ENCODE measurements at places on chromosomes 1 and 21.

DNA sequence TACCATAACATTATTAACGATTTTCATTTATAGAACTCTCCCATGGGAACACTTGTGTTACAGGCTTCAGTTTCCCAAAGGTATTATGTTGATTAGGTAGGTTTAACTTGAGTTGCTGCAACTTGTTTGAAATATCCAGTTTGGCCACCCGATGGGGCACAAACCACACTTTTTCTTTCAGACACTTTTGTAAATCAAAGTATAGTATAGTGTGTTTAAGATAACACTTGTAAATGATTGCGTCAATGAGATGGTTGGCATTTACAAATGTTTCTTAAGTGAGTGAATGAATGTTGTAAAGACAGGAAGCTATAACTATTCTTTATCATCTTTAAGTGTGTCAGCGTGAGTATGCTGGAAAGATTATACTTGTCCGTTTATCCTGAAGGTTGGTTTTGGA is 4.3 kb downstream of the XPR1 start:
- DNase-seq = no peak

- no peak for DNase-seq
Measured at GRCh38 chr1:208136459-208137182, 107.6 kb downstream of the PLXNA2 start.

DNA sequence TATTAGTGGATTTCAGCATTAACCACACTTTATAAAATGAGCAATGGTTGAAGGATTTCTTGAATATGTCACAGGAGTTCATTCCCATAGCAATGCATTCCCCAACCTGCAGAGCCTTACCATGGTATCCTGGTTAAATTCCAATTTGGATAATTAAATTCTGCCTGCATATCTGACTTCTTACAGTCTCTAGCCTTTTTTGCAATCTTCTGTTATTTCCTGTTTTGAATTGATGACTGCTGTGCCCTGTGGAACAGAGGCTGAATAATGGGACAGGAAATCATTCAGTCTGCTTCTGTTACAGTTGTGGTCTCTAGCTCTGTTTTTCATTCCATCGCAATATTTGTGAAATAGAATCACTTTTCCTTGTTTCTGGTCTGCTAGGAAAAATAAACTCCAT is 1823.9 kb downstream of the PLA2G4A start:
- no peak for DNase-seq

DNA sequence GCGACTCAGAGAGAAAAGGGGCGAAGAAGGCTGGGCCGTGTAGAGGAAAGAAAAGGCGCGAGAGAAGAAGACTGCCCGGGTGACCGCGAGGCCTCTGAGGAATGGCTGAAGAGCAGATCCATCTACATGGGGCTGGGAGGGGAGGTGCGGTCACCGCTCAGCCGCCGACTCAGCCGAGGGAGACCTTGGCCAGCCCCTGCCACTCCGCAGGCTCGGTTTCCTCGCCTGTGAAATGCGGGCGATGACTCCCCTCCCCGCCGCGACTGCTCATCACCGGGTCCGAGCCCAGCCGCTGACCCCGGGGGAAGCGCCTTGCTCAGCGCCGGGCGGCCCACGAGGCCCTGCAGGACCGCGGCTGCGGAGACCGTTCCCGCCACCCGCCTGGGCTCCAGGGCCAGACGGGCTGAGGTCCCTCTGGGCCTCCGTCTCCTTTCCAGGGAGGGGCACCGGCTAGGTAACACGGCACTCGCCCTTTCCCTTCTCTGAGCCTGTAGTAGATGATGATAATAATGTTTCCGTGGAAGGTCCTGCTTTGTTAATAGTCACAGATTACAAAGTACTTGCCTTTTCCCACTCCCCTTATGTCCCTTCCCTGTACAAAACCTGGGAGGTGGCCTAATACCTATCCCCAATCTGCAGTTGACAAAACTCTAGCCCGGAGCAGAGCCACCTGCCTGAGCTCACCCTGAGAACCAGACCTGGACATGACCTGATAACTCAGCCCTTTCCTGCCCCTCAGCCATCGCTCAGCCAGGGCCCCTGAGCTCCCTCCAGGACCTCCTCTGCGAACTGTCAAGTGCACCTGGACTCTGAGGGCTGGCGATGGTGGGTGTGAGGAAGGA is 1.6 kb upstream of the BSND start:
- no peak for DNase-seq

- DNase-seq = no peak
Measured at GRCh38 chr1:155598842-155599331, 11.1 kb upstream of the MSTO1 start.
